CD4-positive, alpha-beta T cell treated with Interleukin-2 at 100 ng/mL for 4 hours (primary cell): ENCODE measurements at places on chromosomes 2 and 18.

DNA sequence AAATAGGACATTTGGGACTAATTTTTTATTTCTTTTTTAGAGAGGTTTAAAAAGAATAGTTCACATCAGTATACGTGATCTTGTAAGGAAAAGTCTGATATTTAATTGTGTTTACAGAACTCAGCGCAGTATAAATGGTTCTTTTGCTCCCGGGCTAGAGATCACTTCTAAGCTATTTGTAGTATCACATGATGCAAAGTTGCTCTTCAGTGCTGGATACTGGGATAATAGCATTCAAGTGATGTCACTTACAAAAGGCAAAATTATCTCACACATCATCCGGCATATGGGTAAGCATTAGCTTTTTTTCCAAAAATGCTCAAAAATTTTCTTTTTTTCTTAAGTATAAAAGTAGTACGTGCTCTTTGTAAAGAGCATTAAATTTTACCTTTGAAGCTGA is 37.4 kb upstream of the CYP20A1 start:
- DNase-seq: no peak

GRCh38 chr2:158953926-158954763 is 14.3 kb upstream of the TANC1 start:
- DNase-seq: peak; percentile 6

GRCh38 chr2:160252900-160253299 is 52.8 kb upstream of the ITGB6 start:
- DNase-seq: no peak

- DNase-seq: no peak
Observed at GRCh38 chr18:5462227-5462626, 81.6 kb downstream of the EPB41L3 start.

GRCh38 chr2:202454536-202454935 is 78.4 kb downstream of the BMPR2 start:
- no peak for DNase-seq

- peak; percentile 56 for DNase-seq
Observed at GRCh38 chr2:46535360-46535759, 56.0 kb downstream of the TMEM247 start.

GRCh38 chr18:9756933-9757470 is 48.9 kb downstream of the RAB31 start:
- no peak for DNase-seq

DNA sequence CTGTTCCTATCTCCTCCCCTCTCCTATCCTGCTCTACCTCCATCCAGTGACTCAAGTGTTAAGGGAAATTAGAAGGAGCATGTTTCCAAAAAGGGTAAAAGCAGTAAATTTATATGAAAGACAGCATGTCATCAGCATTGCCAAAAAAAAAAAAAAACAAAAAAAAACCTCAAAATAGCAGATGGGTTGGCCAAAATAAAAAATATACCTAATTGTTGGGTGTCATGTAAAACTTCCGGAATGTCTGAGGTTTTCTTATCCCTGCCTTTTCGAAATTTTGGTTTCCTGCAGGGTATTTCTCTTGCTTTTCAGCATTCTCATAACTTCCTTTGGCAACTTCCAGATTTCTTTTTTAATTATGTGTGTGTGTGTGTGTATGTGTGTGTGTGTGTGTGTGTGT is 241.6 kb upstream of the FN1 start:
- no peak for DNase-seq

DNA sequence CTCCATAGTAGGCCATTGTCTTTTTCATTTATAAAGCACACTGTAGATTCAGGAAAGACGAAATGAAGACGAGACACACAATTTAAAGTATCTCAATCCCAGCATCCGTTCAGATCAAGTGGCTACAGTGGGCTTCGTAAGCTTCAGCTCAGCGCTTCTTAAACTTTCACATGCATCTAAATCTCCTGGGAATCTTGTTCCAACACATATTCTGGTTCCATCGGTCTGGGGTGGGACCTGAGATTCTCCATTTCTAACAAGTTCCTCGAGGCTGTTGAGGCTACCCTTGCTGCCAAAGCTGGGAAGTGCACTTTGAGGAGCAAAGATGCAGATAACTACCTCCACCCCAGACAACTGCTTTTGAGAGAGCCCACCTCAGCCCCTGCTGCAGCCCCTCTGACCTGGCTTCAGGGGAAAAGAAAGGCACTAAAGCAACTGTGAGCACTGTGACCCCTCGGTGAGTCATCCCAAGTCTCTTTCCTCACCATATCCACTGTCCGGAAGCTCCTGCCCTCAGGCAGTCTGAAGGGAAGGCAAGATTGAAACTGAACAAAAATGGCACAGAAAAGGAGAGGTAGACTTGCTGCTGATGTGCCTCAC is 201.1 kb upstream of the FBXO11 start:
- DNase-seq: no peak

GRCh38 chr2:231341100-231341499 is 54.4 kb upstream of the B3GNT7 start:
- DNase-seq: no peak

- no peak for DNase-seq
Observed at GRCh38 chr18:24875286-24875685, 414.8 kb downstream of the HRH4 start.

GRCh38 chr2:1563943-1564891 is 151.0 kb downstream of the TPO start:
- no peak for DNase-seq

DNA sequence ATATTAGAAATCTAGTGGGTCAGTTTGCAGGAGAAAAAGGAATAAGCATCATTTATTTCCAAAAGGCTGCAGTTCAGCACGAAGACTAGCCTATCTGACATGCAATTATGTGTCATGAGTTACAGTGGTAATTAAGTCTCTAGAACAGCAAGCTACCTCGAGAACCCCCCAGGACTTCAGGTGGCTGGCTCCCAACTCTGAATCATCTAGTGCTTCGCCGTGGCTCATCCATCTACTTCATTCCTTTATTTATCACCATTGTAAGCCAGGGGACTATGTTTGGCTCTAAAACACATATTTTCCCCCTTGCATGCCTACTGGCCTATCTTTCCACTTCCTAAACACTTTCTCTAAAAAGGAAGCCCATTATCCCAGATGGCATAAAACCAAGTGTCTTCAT is 121.6 kb downstream of the TXNL1 start:
- DNase-seq: no peak

DNA sequence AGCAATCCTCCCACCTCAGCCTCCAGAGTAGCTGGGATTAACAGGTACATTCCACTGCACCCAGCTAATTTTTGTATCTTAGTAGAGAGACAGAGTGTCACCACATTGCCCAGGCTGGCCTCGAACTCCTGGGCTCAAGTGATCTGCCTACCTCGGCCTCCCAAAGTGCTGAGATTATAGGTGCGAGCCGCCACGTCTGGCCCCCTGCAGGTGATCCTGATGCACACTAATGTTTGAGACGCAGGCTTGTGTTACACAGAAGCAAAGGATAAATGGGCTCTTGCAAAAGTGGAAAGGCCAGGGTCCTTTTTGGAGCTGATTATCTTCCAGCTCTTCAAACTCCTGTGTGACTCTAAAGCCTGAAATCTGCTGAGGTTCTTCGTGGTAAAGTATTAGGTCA is 84.2 kb downstream of the TGFA start:
- no peak for DNase-seq

DNA sequence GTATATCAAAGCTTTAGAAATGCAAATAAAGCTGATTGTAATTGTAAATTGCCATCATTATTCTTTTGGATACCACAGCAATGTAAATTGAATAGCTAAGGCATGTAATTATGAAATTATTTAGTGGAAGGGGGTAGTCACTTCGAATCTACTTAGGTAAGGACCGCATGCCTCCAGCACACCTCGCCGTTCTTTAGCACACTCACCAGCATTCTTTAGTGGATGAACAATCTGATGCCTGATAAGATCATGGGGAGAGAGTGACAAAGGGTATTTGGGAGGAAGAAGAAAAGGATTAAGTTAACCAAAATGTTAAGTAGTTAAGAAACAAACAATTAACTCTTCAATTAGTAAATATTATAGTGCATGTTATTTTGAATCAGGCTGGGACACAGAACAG is 46.4 kb upstream of the DSC1 start:
- DNase-seq: no peak

- DNase-seq: no peak
Observed at GRCh38 chr2:60172801-60173200, 380.7 kb downstream of the BCL11A start.

DNA sequence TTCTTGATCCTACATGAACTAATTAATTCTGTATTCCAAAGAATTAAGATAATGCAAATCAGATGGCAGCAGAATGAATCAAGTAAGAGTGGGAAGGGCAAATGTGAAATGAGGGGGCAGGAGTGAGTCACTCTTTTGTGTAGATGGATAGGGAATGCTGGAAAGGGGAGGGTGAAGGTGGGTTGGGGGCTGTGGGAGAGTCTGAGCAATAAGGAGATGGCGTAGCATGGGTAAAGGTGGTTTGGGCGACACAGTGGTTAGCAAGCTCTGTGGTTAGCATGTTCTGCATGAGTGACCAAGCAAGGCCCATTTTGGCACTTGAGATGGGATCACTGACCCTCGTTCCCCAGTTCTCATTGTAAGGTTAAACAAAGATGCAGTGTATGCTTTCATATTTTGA is 20.4 kb downstream of the GPD2 start:
- DNase-seq: no peak

DNA sequence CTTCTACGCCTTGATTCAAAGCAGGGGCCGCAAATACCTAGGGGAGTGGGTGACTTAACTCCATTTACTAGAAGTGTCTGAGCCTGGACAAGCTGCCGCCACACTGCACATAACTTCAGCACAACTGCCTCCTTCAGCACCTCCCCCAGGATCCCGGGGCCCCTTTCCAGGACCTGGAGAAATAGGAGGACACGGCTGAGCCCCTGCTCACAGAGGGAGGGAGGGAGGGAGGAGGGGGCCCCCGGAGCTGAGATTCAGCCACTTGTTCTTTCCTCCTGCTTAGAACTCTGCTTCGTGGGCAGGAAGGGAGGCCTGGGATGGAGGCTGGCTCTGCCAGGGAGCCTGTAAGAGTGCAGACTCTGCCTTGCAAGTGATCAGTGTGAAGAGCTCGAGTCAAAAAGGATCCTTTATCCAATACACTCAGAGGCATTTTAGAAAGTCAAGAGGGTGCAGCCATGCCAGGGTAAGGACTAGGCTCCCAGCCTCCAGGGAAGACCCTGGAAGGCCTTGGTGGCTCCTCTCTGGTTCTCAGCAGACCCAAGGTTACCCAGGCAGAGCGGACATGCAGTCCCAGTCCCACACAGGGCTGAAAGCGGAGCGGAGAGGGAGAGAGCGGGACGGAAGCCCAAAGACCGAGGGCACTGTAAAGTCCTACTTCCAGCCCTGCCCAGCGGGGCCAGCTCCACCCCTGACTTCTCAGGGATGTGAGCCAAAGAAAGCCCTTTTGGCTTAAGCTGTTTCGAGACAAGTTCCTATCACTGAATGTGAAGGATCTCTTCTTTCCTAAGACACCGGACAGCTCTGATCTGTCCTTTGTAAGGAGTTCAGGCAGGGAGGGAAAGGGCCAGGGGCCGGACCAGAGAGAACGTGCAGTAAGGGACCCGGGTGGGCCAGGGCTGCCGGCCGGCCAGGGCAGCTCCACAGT is 8.6 kb upstream of the ARMC9 start:
- DNase-seq: no peak

- DNase-seq: no peak
Observed at GRCh38 chr2:64336171-64336570, 117.8 kb upstream of the LGALSL start.

GRCh38 chr18:44309185-44309584 is 371.5 kb upstream of the SETBP1 start:
- DNase-seq: no peak

GRCh38 chr18:10414293-10414842 is 40.1 kb upstream of the APCDD1 start:
- no peak for DNase-seq

GRCh38 chr2:157302492-157303099 is 23.0 kb downstream of the ERMN start:
- peak; percentile 75 for DNase-seq

- no peak for DNase-seq
Observed at GRCh38 chr2:100422320-100423055, 5.0 kb upstream of the CHST10 start.

DNA sequence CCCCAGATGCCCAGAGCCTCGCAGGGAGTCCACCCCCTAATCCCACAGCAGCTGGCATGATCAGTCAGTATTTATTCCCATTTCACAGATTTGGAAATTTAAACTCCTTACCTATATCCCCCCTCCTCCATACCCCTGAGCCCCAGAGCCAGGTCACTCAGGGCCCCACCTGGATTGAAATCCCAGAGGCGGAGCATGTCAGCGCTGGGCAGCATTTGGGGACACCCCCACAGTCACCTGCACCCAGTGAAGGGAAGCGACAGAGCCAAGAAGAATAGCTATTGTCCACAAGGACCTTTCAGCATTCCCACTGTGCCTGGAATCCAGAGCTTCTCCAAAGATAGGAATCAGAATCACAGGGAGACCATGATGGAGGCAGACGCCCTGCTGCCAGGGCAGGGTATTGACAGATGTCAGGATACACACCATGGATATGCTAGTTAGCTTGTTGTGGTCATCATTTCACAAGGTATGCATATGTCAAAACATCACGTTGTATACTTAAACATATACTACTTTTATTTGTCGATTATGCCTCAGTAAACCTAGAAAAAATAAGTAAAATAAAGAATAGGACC is 968 bp upstream of the ASTL start:
- no peak for DNase-seq

DNA sequence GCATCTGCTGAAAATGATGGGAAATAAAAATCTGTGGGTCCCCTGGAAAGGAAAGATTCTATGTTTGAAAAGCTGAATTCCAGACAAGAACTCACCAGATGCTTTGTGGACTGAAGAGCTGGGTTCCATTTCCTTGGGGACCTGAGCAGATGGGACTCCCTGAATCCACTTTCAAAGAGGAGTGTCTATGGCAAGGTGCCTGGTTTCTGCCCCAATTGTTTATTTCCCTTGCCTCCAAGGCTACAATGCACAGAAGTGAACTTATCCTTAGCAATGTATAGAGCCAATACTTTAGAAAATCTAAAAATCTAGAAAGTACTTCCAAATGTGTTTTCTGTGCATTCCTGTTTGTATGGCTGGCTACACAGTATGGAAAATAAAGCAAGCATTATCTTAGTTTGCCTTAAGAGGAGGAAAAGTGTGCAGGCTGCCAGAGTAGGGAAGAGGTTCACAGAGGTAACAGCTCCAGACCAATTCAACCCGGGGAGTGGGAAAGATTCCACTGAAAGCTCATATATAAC is 420.5 kb downstream of the NRXN1 start:
- DNase-seq: no peak

- no peak for DNase-seq
Observed at GRCh38 chr2:20997953-20998722, 45.7 kb downstream of the APOB start.

GRCh38 chr2:236916181-236916580 is 169.5 kb upstream of the COPS8 start:
- DNase-seq: no peak

DNA sequence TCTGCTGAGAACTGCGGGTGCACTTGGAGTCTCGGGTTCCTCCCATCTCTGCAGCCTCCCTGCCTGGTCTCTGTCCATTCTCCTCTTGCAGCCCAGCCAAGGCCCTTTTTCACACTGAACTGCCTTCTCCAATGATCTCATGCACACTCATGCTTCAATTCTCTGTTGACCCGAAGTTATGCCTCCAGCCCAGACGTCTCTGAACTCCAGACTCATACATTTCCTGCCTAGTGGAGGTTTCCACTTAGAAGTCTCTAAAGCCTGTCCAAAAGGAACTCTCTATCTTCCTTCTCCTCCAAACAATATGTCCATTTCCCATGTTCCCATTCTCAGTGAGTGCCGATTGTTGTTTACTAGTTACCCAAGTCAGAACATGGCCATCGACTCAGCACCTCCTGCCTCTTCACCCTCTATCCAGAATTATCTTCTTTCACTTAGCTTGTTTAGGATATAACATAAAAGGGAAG is 155.2 kb downstream of the IRS1 start:
- no peak for DNase-seq

- DNase-seq: no peak
Observed at GRCh38 chr2:237353215-237353614, 60.7 kb downstream of the COL6A3 start.
